ENCODE measurements at places on chromosomes 4 and X. TPM values are rescaled to one million over a fixed set of nuclear protein-coding genes. Genes with fewer than 3 reads are reported as not detected.

DNA sequence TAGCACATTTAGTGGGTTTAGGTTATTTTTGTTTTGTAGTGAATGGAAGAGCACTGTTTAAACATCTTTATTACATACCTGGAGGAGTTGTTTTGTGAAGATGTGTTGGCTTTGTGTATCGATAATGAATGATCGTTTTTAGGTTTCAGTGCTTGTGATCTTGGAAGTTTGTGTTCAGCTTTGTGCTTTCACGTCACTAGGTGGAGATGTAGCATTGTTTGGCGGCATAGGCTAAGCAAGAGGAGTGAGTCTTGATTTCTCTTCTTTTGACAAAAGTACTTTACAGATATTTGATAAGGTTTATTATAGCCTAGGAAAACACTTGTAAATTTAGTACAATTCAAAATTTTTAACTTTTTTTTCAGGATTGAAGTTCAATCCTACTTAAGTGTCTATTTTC lies 50.4 kb downstream of the PDK3 start:
- no peaks in the 10 kb centered on the region for H3K4me1 ChIP-seq
- DNase-seq: no peak
- H3K36me3 ChIP-seq: no peaks in the 10 kb centered on the region
- H3K4me3 ChIP-seq: no peak overlapping the region
- H3K27ac ChIP-seq: no peak overlapping the region

- no peak overlapping the region for H3K27ac ChIP-seq
- H3K4me3 ChIP-seq: no peak overlapping the region
- no peaks in the 10 kb centered on the region for H3K36me3 ChIP-seq
Measured at GRCh38 chr4:78753091-78753490, 23.1 kb upstream of the BMP2K start.

DNA sequence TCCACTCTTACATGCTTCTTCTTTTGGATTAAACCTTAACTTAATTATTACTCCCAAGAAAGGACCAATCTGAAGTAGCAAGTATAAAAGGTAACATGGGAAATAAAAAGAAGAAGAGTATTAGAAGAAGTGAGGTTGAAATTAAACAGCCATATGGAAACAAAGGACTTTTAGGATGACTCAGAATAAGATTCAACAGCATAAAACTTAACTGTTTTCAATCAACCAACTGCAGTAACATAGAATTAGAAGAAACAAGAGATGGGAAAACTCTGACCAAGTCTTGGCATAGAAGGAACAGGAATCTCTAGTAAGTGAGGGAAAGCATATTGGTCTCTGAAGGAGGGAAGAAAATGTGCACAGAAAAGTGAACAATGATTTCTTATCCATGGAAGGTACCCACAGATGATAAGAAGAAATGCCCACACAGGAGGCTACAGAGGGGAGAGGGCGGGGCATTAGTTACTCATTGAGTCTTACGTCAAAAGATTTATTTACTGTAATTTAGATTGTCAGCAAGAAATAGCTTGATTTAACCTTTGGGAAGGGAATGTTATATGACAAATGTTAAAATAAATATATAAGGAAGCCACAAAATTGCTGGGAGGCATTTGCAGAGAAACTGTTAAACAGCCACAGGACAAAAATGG lies 177.3 kb downstream of the BANK1 start:
- DNase-seq: no peak
- H3K4me1 ChIP-seq: peaks cover 27% of the 10 kb centered on the region
- no peaks in the 10 kb centered on the region for H3K27me3 ChIP-seq
- H3K27ac ChIP-seq: no peak overlapping the region
- peak overlapping the region; percentile 8 for H3K4me3 ChIP-seq

DNA sequence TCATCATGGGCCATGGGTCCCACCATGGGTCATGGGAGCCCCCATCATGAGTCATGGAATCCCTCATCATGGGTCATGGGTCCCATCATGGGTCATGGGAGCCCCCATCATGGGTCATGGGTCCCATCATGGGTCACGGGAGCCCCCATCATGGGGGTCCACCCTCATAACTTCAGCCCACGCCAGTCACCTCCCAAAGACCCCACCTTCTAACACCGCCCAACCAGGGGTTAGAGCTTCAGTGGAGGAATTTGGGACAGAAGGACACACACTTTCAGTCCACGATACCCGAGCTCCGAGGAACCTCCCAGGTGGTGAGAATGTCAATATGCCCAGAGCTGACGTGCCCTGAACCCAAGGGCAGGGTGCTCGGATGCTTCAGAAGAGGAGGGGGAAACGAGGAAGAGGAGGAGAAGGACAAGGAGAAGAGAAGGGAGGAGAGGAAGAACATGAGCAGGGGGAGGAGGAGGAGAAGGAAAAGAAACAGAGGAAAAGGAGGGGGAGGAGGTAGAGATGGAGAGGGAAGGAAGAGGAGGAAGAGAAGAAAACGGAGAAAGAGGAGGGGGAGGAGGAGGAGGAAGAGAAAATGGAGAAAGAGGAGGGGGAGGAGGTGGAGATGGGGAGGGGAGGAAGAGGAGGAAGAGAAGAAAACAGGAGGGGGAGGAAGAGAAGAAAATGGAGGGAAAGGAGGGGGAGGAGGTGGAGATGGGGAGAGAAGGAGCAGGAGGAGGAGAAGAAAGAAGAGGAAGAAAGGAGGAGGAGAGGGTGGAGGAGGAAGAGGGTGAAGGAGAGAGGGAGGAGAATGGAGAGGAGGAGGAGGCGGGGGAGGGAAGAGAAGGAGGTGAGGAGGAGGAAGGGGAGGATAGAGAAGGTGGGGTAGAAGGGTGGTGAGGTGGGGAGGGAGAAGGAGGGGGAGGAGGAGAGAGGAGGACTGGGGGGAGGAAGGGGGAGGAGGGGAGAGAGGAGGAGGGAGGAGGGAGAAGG lies 17.7 kb downstream of the IL3RA start:
- no peaks in the 10 kb centered on the region for H3K4me1 ChIP-seq
- H3K27me3 ChIP-seq: no peaks in the 10 kb centered on the region
- no peak overlapping the region for H3K4me3 ChIP-seq

Gene ALB
- not detected for total RNA-seq

GRCh38 chr4:866068-866760 lies 40.3 kb upstream of the CPLX1 start:
- no peak for DNase-seq
- H3K27ac ChIP-seq: no peak overlapping the region
- no peaks in the 10 kb centered on the region for H3K27me3 ChIP-seq
- no peak overlapping the region for H3K4me3 ChIP-seq

GRCh38 chrX:72624194-72624593 lies 51.6 kb upstream of the HDAC8 start:
- no peak overlapping the region for H3K4me3 ChIP-seq
- H3K4me1 ChIP-seq: peaks cover 36% of the 10 kb centered on the region
- no peak overlapping the region for H3K27ac ChIP-seq
- peaks cover 6% of the 10 kb centered on the region for H3K27me3 ChIP-seq

Gene DUSP21
- not detected for total RNA-seq

Gene MID2
- 9.9 TPM for total RNA-seq

- H3K4me1 ChIP-seq: no peaks in the 10 kb centered on the region
- H3K4me3 ChIP-seq: no peak overlapping the region
- peak; percentile 20 for DNase-seq
- no peaks in the 10 kb centered on the region for H3K36me3 ChIP-seq
- no peak overlapping the region for H3K27ac ChIP-seq
- peaks cover 2% of the 10 kb centered on the region for H3K27me3 ChIP-seq
Measured at GRCh38 chrX:130575831-130576389, 174.1 kb downstream of the RBMX2 start.

Gene GSX2
- total RNA-seq: not detected

GRCh38 chr4:60944060-60944459 lies 256.1 kb upstream of the ADGRL3 start:
- no peaks in the 10 kb centered on the region for H3K4me1 ChIP-seq
- no peaks in the 10 kb centered on the region for H3K27me3 ChIP-seq
- no peak overlapping the region for H3K27ac ChIP-seq
- DNase-seq: no peak
- no peaks in the 10 kb centered on the region for H3K36me3 ChIP-seq

GRCh38 chr4:40152637-40153036 lies 44.2 kb upstream of the RHOH start:
- no peaks in the 10 kb centered on the region for H3K4me1 ChIP-seq
- no peak for DNase-seq
- peaks cover 5% of the 10 kb centered on the region for H3K36me3 ChIP-seq
- H3K4me3 ChIP-seq: no peak overlapping the region

Gene PCSK1N
- not detected for total RNA-seq

DNA sequence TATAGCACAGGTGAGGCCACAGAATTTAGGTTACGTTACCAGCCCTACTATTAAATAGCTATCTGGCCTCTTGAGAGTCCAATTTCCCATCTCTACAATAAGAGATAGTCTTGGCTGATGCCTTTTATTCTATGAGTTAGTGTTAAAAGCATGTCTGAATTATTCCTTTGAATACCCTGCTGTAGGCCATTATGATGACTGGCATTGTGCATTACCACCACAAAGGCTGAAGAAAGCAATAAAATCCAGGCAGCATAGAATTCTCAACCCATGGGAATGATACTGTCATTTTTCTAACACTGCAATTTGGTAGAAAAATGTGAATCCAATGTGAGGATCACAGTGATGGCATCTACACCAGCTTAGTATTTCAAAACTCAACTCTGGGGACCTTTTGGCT lies 51.4 kb downstream of the OTC start:
- no peak overlapping the region for H3K4me3 ChIP-seq
- no peaks in the 10 kb centered on the region for H3K36me3 ChIP-seq
- peaks cover 2% of the 10 kb centered on the region for H3K27me3 ChIP-seq
- no peaks in the 10 kb centered on the region for H3K4me1 ChIP-seq

DNA sequence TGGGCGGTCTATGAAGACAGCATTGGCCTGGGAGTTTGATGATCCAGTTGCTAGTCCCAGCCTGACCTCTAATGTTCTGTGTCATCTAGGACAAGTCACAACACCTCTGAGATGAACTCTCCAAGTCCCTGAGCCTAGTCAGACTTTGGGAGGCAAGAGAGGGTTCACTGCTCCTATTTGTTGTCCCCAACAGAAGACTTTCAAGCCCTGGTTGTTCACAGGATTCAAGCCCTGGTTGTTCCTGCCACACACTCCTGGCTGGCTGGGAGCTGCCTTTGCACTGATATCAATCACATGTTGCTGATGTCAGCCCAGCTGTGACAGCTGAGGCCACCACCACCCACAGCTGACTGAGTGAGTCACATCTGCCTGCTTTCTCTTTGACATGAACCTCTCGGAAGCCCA lies 253.2 kb upstream of the RASGEF1B start:
- no peak overlapping the region for H3K27ac ChIP-seq
- H3K4me1 ChIP-seq: no peaks in the 10 kb centered on the region
- H3K4me3 ChIP-seq: no peak overlapping the region
- no peaks in the 10 kb centered on the region for H3K27me3 ChIP-seq
- H3K36me3 ChIP-seq: no peaks in the 10 kb centered on the region

- H3K4me3 ChIP-seq: no peak overlapping the region
- DNase-seq: no peak
- H3K27ac ChIP-seq: no peak overlapping the region
Measured at GRCh38 chr4:16027626-16028025, 56.2 kb downstream of the PROM1 start.

Gene FAM184B
- total RNA-seq: 0.03 TPM

- no peaks in the 10 kb centered on the region for H3K27me3 ChIP-seq
- H3K27ac ChIP-seq: no peak overlapping the region
- DNase-seq: no peak
Measured at GRCh38 chr4:72951147-72951546, 118.4 kb downstream of the COX18 start.

DNA sequence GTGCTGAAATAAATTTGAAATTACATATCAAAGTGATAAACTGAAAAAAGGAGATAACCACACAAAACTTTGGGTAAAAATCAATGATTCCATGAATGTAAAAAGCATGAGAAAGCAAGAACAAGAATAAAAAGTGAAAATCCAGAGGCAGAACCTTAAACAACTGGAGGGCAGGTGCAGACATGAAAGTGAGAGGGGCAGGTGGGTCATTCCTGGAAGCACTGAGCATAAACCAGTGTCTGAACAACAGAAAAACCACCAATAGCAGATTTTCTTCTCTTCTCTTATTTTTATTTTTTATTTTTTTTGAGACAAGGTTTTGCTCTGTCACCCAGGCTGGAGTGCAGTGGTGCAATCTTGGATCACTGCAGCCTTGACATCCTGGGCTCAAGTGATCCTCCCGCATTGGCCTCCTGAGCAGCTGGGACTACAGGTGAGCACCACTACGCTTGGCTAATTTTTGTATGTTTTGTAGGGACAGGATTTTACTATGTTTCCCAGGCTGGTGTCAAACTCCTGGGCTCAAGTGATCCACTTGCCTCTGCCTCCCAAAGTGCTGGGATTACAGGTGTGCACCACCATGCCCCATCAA lies 46.8 kb upstream of the GPR78 start:
- H3K36me3 ChIP-seq: 0 out of 2 replicates have a peak, but pooled peaks cover 4% of the 10 kb centered on the region
- no peak overlapping the region for H3K27ac ChIP-seq
- peaks cover 31% of the 10 kb centered on the region for H3K27me3 ChIP-seq
- H3K4me3 ChIP-seq: no peak overlapping the region
- peaks cover 19% of the 10 kb centered on the region for H3K4me1 ChIP-seq

Measured in HFFc6 (cell line).